ENCODE measurements at places on chromosomes 1 and 21.

DNA sequence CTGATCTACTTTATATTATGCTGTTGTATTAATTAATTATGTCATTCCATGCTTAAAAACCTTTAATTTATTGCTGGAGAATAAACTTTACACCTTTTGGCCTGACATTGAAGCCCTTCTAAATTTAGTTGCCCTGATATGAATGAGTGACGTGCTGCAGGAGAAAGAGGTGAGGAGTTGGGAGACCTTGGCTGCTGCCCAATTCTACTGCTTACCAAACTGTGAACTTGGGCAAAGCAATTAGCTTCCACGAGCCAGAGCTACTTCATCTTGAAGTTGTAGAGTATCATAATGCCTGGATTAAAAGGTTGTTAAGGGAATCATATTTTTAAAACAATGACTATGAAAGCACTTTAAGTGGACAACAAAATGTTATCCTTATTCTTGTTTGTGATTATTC, 126.8 kb upstream of the DEPDC1 start:
- no peak for DNase-seq

DNA sequence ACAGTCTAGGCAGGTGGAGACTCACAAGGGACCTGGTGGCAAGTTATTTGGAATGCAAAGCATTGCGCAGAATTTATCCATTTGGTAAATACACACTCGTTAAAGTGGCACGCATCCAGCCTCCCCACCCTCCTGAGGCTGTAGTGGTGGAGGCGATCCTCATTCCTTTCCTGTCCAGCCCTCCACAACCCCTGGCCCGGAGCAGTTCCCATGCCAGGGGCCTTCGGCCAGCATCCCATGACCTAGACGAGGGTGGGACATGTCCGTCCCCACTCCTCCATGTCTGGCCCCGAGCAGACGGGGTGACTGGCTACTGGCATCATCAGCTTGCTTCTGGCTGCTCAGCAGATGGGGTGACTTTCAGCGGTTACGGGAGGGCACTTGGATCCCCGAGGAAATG, 281.5 kb upstream of the VAMP3 start:
- no peak for DNase-seq

- peak; percentile 36 for DNase-seq
These were observed 2.7 kb upstream of the MYOC start for GRCh38 chr1:171654942-171655745.

DNA sequence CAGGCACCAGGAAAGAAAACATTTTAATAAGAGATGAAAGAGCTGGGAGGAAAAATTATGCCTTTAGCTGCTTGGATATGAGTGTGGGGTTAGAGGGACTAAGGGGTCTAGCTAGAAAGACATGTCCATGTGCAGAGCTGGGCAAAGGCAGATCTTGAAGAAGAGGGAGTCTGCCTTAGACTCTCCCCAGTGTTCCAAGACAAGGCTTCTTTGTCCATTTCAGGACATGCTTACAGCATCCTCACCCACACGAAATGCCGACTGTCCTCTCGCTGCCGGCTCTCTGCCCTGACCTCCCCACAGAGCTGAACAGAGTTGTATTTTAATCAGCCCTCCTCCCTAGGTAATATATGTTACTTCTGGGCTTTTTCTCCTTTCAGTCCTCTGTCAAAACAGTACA, 100.7 kb upstream of the ATP1B1 start:
- DNase-seq = no peak

GRCh38 chr1:91783423-91784170, 102.4 kb downstream of the TGFBR3 start:
- DNase-seq = no peak

- peak; percentile 54 for DNase-seq
These were observed 5.4 kb downstream of the TFF3 start for GRCh38 chr21:42309753-42310213.

- no peak for DNase-seq
These were observed 124.9 kb upstream of the IFFO2 start for GRCh38 chr1:19081218-19081893.

DNA sequence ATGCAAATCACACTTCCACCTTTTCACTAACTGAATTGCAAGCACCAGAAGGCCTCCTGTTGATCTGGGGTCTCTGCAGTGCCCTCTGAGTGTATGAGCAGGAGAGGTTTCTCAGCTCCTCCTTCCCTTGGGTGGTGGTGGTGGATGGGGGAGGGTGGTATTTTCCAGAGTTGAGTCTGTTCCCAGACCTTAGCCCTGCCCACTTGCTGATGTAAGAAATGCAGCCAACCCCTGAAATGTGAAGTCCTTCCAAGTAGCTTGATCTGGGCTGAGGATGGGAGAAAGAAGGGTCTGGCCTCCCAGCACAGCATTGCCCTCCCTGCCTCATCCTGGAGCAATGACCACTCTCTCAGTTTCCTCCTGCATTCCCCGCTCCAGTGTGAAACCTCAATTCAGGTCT, 6.3 kb upstream of the FOXD2 start:
- no peak for DNase-seq

DNA sequence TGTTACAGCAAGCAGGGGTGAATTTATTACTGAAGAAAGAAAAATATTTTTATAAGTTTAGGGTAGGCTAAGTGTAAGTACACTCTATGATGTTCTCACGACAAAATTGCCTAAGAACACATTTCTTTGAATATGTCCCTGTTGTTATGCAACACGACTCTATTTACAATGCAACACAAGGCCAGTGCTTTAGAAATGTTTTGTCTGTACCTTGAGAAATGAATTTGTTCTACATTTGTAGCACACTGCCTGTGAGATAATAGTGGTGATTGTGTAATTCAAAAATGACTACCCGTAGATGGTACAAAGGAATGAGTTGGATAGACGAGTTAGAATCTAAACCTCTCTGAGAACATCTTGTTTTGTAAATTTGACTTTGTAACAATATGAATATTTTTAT, 63.7 kb upstream of the IGSF5 start:
- no peak for DNase-seq

GRCh38 chr21:43273708-43274021, 104.9 kb downstream of the CRYAA start:
- DNase-seq = no peak

- no peak for DNase-seq
These were observed 36.5 kb upstream of the DENND1B start for GRCh38 chr1:197811769-197812168.

- DNase-seq = no peak
These were observed 295.5 kb upstream of the PROX1 start for GRCh38 chr1:213692321-213692720.

- no peak for DNase-seq
These were observed 1.7 kb downstream of the EXOC8 start for GRCh38 chr1:231335663-231336602.

GRCh38 chr1:18932879-18933278, 23.6 kb downstream of the IFFO2 start:
- DNase-seq = no peak

GRCh38 chr1:224504297-224505041, 69.9 kb upstream of the WDR26 start:
- DNase-seq = no peak

- DNase-seq = no peak
These were observed 46.4 kb downstream of the ABCG1 start for GRCh38 chr21:42265231-42265812.

- no peak for DNase-seq
These were observed 12.1 kb downstream of the LIN9 start for GRCh38 chr1:226296911-226297310.

DNA sequence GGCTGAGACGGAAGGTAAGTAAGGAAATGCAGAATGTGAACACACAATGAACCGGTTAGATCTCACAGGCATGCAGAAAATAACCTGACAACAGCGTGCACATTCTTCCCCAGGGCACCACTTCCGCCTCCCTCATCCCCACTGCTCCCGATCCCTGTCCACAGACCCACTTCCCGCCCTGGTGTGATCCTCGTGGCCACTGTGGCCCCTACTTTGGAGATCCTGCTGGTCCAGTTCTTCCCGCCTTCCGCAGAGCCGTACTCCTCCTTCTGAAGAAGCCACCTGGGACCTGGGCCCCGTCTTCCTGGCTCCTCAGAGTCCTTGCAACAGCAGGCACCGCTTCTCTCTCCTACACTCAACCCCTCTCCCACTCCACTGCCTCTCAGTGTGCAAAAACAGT, 1.4 kb upstream of the GSTM4 start:
- DNase-seq = no peak

DNA sequence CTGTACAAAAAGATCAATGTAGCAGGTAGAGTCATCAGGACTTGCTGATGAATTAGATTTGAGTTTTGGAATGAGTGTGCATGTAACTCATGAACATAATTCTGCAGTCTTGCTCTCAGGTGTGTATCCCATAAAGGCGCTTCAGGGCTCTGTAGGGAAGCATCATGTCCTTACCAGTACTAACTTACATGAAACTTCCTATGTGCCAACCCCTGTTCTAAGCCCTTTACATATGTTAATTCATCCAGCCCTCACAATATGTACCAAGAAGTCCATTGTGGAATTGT, 2.1 kb upstream of the FCRLB start:
- DNase-seq = no peak

GRCh38 chr1:7221826-7222694, 436.8 kb downstream of the CAMTA1 start:
- no peak for DNase-seq

DNA sequence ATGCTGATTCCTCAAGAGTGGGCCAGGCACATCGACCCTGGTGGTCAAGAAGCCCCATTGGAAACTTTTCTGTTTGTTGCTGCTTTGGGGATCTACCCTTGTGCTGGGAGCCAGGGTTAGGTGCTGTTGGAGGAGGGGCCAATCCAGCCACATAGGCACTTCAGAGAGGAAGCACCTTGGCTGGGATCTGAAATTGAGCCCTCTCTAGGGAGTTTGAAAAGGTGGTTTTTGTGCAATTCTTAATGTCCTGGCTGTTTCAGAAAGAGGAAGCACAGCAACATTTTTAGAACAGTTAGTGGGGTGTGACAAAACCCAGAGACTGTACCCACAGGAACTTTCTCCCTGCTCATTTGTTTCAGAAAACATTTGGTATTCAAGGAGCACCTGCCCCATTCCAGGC, 17.2 kb upstream of the BEND5 start:
- no peak for DNase-seq

GRCh38 chr21:34035619-34036354, 37.6 kb upstream of the MRPS6 start:
- DNase-seq = no peak

- DNase-seq = no peak
These were observed 5.8 kb downstream of the ECE1 start for GRCh38 chr1:21284206-21285054.

GRCh38 chr1:10693497-10694273, 102.8 kb downstream of the CASZ1 start:
- no peak for DNase-seq

- DNase-seq = no peak
These were observed 23.7 kb upstream of the TNFRSF1B start for GRCh38 chr1:12142891-12143630.

GRCh38 chr1:224637936-224638335, 21.8 kb downstream of the CNIH3 start:
- no peak for DNase-seq

DNA sequence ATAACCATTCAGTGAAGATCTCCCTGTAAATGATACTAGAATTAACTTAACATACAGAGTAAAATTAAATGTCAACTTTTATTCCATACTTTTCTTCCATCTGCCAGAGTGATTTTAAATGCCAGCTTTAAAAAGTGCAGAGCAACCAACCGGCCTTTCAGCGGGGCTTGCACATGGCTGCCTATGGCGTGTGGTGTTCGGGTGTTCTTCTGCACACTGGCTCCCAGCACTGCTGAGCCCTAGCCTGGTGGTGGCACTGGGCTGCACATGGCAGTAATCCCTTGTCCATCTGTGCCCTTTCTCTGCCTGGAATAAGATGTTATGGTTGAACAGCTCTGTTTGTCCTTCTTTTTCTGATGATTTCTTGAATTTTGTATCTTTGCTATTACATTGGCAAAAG, 156.3 kb downstream of the SNX7 start:
- no peak for DNase-seq

DNA sequence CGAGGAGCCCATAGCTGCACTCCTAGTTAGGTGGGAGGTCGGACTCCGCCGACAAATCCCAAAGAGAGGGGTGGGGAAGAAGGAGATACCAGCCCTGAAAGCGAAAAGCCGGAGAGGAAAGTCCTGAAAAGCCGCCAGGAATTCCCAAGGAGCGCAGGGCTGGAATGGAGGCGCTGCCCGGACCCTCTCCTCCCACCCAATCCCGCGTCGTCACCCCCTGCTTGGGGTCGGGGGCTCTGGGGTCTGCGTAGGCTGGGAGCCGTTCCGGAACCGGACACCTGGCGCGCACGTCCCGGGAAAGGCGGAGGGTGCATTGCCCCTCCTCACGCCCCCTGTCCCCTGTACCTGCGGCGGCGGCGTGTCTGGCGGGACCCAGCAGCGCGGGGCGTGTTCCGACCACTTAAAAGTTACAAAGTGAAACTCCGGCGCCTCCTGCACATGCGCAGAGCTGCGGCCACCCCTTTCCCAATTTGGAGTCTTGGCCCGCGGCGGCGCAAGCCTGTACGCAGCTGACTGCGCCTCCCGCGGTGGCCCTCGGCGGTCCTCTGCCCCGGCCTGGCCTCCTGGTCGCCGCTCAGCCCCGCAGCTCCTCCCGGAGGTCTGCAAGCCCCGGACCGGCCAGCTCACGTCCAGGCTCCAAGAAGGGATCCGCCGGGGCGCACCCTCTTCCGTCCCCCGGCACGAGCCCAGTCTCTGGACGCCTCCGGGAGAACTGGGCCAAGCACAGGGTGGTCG, at the start of gene TMEM63A:
Gene TMEM63A (minus strand): TSS at position 422 of the 735 bp plus-strand sequence. CDS start 4,800 bp downstream, outside the sequence.
- peak; percentile 48 for DNase-seq

DNA sequence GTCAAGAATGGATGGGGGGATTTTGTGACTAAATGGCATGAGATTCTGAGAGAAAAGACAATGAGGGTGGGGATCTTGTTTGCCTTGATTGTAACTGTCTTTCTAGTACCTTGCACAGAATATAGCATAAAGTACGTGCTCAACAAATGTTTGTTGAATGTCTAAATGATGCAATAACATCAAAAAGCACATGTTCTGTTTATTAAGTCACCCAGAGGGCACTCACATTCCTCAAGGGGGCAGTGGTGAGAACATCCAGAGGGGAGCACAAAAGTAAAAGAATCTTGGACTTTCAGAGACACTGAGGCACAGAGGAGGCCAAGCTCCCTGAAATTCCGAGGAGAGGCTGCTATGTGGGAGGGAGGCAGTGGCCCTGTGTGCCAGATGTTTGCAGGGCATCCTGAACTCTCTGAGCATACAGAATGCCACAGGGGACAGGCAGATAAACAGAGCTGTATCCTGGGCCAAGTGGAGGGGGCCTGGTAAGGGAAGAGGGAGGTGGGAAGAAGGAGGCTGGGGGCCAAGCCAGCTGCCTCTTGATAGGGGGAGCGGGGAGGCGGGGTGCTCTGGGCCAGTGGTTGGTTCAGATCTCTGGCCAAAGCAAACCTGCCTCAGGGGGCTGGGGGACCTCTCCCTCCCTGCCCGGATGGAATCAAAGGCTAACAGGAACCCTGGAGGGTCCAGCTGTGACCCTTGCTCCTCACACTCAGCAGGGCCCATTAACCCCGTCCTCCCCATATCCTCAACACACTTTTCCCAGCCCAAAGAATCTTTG, 6.5 kb upstream of the ATP1A2 start:
- peak; percentile 3 for DNase-seq

DNA sequence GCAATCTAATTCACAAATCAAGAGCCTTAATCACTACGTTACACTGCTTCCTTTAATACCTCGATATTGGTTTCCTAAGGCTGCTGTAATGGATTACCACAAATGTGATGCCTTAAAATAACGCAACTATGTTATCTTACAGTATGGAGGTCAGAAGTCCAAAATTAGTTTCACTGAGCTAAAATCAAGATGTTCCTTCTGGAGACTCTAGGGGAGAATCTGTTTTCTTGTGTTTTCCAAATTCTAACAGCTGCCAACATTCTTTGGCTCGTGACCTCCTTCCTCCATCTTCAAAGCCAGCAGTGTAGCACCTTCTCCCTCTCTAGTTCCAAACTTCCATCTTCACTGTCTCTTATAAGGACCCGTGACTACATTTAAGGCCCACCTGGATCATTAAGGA, 335.0 kb upstream of the NFIA start:
- no peak for DNase-seq

- DNase-seq = no peak
These were observed 1.9 kb downstream of the PRDM16 start for GRCh38 chr1:3070644-3071564.
